DMS79 (cell line): ENCODE measurements at places on chromosomes 12 and 14.
A peak's percentile ranks its signal among the peaks of the same experiment; 100 is the strongest.

GRCh38 chr12:75481774-75482173, 1.2 kb downstream of the GLIPR1 start:
- no peak for DNase-seq

DNA sequence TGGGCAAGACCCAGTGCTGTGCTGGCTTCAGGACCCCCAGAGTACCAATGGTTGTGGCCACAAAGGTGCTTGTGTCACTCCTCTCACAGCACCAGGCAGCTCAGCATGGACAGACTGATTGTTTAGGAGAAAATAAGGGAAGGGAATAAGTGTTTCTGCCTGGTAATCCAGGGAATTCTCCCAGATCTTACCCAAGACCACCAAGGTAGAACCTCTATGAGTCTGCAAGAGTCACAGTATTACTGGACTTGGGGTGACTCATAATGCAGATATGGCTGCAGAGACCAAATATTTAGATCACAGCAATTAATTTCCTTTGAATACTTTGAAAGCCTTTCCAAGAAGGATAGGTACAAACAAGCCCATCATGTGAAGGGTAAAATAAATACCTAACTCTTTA, 1178.3 kb upstream of the FLRT2 start:
- no peak for DNase-seq

DNA sequence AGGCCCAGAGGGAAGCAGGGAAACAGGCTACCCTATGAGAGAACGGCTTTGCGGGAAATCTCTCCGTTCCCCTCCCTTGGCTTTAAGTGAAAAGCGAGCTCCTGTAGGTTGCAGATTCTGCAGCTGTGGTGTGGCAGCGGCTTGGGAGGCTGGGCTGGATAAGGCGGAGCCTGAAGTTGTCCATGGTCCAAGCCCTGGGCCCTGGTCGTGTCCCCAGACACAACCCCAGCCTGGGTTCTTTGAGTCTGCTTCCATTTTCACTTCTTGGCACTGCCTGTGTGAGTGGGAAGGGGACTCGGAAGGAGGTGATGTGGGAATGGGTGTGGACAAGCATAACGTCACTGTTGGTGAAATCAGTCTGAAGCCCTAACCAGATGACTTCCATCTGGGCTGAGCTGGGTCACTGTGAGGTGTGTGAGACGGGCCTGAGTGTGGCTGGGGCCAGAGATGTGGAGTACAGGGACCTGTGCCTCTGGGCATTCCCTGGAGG, 43.0 kb upstream of the CTDSP2 start:
- no peak for DNase-seq

- DNase-seq, result no peak
Observed at GRCh38 chr12:59372956-59373355, 222.9 kb upstream of the SLC16A7 start.

GRCh38 chr12:75086091-75087038, 123.3 kb downstream of the KCNC2 start:
- DNase-seq, result no peak

DNA sequence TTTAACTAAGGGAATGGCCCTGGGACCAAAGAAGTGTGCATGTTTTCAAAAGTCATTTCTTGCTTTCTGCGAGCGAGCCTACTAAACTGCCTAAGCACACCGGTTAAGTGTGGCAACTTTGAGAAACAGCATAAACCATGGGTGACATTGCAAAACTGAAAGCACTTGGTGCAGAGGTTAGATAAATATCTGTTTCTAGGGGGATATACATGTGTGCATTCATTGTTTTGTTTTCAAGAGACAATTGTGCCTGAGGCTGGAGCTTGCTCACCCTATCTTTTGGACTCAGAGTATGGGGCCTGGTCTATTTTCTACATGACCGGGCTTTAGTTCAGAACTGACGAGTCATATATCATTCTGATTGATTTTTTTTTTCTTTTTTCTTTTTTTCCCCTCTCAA, 923.4 kb downstream of the NRXN3 start:
- no peak for DNase-seq

DNA sequence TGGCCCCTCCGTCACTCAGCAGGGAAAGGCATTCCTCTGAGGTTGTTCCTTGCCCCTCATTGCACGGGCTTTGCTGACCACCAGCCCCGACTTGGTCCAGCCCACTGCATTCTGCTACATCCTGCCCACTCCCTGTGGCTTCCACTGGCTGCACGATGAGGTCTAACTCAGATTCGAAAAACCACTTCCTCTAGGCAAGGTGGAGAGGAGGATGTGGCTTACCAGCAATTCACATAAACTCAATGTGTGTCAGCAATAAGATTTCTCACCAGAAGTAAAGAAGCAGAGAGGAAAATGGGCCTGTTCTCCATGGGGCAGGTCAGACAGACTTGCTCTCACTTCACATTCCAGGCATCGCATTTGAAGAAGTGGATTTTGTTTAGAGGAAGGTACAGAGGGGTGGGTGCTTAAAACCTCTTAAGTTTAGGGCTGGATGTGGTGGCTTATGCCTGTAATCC, 14.7 kb downstream of the GPR68 start:
- DNase-seq, result no peak

DNA sequence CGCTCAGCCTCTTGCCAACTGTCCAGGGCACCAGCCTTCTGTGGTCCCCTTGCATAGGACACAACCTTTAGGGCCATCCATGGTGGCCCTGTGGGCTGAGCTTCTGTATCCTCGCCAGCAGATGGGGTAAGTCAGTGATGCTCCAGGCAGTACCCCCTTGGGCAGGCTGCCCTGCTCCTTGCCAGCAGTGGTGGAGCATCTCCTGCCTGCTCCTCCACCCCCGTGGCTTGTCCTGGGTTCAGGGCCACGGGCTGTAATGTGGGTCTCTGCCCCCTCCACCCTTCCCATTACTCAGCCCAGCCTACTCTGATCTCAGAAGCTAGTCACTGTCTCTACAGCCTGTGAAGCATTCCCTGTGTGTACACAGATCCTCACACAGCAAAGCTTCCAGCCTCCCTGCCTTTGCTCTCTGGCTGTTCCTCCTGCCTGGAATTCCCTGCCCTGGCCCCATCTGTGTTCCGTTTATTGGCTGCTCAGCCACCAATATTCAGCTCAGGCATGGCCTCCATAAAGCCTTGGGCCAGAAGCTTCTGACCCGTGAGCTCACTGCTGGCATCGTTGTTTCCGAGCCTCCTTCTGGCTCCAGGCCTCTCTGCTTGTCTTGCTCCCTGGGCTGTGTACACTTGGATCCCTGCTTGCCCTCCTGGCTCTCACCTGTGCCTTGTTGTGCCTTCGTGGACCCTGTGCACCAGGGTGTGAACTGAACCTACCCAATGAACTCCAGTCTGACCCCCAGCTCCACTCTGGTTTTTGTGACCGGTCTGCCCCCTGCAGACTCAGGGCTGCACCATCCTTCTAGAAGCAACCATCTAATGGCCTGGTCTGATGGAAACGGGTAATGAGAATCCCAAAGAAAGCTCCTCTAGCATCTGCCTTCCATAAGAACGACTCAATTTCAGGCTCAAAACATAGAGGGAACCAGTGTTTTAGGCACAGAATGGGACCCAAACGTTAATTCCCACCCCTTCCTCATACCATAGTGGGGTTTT, 177.0 kb upstream of the PRMT8 start:
- DNase-seq, result peak; percentile 43

GRCh38 chr12:75739912-75740311, 228.5 kb upstream of the KRR1 start:
- no peak for DNase-seq

- no peak for DNase-seq
Observed at GRCh38 chr12:3398196-3398789, 92.7 kb upstream of the PRMT8 start.

- no peak for DNase-seq
Observed at GRCh38 chr12:23906329-23906728, 43.1 kb downstream of the SOX5 start.

DNA sequence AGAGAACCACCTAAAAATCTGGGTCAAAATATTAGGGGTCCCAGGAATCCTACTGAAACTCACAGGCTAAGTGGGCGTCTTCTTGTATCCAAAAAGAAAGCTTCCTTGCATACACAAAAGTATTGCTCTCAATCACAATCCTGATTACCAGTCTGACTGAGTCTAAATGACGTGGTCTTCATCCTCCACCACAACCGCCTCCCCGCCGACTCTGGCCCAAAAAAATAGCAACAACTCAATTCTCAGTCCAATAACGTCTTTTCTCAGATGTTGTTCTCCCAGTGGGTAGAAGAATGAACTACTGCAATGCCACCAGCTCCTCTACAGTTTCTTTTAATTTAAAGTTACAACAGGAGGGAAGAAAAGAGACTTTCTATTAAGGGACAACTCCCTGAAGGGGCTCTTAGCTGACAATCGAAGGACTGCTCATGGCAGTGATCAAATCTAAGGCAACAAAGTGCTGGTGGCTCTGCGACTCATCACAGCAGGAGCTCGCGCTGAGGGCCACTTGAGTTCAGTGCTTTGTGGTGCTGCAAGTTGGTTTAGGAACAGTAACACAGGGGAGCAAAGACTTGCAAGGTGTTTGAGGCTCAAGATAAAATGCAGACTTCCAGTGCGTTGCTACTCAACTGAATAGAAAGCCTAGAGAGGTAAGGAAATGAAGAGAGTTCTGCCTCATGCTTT, 394.1 kb downstream of the BCAT1 start:
- DNase-seq, result no peak

- no peak for DNase-seq
Observed at GRCh38 chr14:58151133-58152013, 640 bp downstream of the ARMH4 start.

GRCh38 chr12:103915306-103915705, 14.9 kb upstream of the HSP90B1 start:
- DNase-seq, result no peak

GRCh38 chr12:12705838-12706520, 10.0 kb upstream of the GPR19 start:
- no peak for DNase-seq

DNA sequence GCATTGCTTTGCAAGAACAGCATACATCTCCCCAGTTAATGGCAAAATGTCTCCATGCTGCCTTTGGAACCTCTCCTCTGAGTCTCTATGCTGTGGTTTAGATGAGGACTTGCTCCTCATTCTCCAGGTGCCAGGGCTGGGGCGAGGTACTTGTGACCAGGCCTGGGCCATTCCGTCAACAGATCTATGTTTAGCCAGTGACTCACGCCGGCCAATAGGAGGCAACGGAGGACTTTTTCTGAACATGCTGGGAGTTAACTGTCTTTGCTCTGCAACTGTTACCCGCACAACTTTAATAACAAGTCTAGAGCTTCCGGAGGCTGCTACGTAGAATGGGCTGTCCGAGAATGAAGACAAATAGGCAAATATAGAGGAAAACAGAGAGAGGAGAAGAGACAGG, 214.2 kb downstream of the GLT1D1 start:
- no peak for DNase-seq

- DNase-seq, result no peak
Observed at GRCh38 chr12:332581-333205, 56.4 kb downstream of the KDM5A start.

DNA sequence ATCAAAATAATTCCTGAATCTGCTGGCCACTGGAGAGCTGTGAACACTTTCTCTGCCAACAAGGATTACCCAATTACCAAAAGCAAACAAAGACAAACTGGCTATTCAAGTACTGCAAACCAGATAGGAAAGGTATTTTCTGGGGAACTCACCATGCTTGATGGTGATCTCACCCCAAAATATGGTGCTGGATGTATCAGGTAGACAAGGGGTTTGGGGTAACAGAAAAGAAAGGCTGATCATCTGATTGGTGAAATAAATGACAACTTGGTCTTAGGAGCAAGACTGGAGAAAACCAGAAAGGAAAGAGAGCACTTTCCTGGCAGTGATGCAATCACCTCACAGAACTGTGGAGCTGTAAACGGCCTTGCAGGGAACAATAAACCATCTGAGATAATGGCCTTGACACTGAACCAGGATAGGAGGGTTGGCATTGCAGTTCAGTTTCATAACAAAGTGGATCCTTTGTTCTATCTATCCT, 31.0 kb upstream of the NPFF start:
- no peak for DNase-seq

GRCh38 chr12:9132008-9132535, 16.4 kb upstream of the A2M start:
- no peak for DNase-seq

DNA sequence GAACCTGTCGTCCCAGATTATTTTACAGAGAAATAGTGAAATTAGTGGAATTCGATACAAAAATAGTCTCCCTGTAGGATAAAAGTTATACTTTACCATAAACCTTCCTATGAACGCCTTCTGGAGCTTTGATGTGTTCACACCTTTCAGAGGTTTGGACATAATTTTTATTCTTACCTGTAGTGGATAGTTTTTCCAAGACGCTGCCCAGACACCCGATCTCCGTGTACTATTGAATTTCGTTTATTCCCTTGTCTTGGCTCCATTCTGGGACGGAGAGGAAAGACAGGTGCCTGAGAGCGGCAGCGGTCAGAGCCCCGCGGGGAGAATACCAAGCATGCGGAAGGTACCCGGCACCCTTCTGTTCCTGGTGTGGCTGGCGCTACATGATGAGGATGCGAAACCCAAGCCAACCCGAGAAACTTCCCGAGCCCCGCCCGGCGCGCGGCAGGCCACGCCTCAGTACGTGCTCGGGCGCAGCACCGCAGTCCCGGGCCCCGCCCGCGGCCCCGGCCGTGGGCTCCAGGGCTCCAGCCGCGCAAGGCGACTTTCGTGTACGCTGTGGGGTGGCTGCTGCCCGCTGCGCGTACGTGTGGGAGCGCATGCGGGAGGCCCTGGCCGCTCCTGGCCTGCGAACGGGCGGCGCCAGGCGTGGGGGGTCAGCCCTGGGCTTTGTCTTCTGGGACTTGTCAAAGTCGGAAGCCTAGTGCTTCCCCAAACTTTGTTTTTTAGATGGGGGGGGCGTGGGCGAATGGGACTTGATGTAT, 11.3 kb upstream of the SNAPC1 start:
- DNase-seq, result peak; percentile 56

- no peak for DNase-seq
Observed at GRCh38 chr14:80206351-80207080, 4.8 kb downstream of the DIO2 start.

GRCh38 chr14:53715193-53715721, 241.4 kb downstream of the BMP4 start:
- no peak for DNase-seq

- DNase-seq, result no peak
Observed at GRCh38 chr12:104604070-104604994, 147.6 kb downstream of the CHST11 start.

- DNase-seq, result no peak
Observed at GRCh38 chr14:100144996-100145646, 14.3 kb downstream of the DEGS2 start.

DNA sequence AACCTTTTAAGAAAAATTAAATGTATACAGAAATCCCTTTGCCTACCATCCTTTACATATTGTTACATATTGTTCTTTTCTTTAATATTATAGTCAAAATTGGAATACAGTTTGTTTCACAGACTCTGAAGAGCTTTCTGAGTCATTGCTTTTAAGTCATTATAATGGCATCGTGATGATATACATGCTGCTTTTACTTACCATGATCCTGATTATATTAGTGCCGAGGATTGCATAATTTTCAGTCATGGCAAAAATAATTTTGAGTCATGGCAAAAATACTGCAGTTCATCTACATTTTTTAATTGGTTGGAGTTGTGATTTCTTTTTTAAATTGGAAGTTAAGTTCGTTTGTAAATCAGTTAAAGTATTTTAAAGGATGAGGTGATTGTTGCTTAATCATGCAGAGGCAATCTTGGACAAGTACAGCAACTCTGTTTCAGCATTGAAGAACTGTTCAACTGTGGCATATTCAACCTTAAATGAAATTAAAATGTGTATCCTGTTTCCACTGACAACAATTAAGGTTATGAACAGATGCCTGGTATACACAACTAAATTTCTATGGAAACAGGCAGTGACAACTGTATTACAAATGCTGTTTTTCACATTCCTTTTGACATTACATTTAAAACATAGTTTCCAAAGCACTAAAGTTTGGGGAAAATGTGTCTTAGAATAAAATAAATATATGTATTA, 142.3 kb downstream of the PCNX1 start:
- no peak for DNase-seq

- no peak for DNase-seq
Observed at GRCh38 chr12:8950702-8951478, 1.4 kb upstream of the M6PR start.
